ENCODE measurements at places on chromosomes 1 and 21.
A peak's percentile ranks its signal among the peaks of the same experiment; 100 is the strongest.

DNA sequence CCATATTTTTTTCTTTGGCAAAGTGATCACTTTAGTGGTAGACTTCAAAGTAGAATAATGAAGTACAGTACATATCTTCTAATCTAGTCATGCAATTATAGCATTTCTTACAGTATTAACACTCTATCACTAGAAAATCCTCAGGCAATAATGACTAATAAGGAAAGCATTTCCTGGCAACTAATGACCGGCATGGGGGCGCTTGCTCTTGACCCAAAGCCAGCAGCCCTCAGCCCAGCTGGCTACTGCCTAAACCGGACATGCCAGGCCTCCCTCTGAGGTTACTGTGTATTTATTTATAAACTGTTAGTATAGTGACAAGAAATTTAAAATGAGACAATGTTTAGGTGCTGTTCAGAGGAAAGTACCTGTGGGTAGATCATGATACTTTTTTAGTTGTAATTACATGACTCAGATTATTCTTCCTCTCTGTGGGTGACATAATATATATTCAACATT lies 633.8 kb downstream of the PTPRC start:
- peak; percentile 95 for DNase-seq

GRCh38 chr1:22451702-22452480 lies at the start of gene ZBTB40:
Gene ZBTB40 (plus strand): TSS chr1:22451851. CDS start chr1:22489949, 38,098 bp downstream.
- DNase-seq, result peak; percentile 98

- DNase-seq, result peak; percentile 30
Observed at GRCh38 chr1:42679364-42679983, 2.7 kb upstream of the YBX1 start.

DNA sequence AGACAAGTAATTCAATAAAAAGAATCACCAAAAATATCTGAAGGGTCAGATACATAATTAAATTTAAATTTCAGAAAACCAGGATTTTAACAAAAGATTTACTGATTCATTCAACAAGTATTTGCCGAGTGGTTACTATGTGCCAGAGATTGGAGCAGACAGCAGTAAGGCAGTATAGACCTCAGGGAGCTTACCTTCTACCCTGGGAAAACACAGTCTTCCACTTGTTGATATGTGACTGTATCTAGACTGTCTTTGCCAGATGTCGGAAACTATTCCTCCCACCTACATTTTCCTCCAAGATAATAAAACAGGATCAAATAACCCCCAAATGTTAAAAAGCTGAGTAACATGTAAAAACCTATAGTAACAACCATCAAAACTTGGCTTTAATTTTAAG lies 6.2 kb downstream of the HNRNPR start:
- no peak for DNase-seq

DNA sequence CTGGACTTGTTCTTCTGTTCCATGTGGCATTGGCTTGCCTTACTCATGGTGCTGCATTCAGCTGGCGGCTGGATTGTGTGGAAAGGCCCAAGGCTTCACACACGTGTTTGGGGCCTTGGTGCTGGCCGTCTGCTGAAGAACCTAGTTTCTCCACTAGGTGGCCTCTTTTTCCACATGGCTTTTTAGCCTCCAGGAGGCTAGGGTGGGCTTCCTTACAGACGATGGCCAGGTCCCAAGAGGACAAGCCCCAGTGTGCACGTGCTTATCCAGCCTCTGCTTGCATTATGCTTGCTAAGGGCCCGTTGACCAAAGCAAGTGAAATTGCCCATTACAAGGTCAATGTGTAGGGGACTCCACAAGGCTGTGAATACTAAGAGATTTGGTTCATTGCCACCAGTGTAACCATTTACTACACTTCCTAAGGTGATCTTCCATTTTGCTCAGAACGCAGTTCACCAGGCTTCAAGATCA lies 47.5 kb upstream of the FOXO6 start:
- DNase-seq, result no peak

- no peak for DNase-seq
Observed at GRCh38 chr1:20465187-20465586, 20.8 kb downstream of the CAMK2N1 start.

GRCh38 chr1:51690285-51690961 lies 73.5 kb downstream of the OSBPL9 start:
- DNase-seq, result peak; percentile 68

DNA sequence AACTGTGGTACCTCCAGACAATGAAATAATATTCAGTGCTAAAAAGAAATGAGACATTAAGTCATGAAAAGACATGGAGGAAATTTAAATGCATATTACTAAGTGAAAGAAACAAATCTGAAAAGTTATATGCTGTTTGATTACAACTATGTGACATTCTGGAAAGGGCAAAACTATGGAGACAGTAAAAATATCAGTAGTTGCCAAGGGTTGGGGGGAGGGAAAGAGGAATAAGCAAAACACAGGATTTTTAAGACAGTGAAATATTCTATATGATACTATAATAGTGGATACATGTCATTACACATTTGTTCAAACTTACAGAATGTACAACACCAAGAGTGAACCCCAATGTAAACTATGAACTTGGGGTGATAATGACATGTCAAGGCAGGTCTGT lies 38.2 kb upstream of the PKN2 start:
- no peak for DNase-seq

DNA sequence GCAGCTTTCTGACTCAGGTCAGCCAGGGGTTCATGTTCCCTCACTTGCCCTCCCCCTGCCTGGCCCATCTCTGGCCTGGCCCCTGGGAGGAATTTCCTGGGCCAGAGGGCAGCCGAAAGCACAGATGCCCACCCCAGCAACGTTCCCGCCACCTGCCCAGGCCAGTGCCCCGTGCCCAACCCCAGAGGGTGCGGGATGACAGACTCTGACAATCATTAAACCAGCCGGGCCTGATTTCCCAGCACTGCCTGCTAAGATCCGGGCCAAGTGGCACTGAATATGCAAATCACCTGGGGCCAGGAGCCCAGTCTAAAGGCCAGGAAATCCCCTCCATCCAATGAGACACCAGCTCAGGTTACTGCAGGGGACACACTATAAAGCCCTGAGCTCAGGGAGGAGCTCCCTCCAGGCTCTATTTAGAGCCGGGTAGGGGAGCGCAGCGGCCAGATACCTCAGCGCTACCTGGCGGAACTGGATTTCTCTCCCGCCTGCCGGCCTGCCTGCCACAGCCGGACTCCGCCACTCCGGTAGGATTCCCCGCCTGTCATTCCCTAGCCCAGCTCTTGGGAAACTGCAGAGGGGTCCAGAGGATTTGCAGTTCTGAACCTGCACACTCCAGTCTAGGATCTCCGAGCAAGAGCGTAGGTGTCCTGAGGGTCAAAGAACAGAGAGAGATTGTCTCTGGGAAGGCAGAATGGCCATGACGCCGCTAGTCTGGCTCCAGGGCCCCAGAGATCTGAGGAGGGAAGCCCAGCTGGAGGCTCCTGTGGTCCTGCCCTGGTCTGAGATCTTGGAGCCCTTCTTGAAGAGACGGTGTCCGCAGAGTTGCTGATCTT lies at the start of gene ELF3:
Gene ELF3, plus strand, starts transcription at position 408 of the 836 bp plus-strand sequence. CDS start 550 bp downstream, outside the sequence.
- DNase-seq, result no peak

- no peak for DNase-seq
Observed at GRCh38 chr1:13826591-13826990, 126.6 kb downstream of the PRDM2 start.

- DNase-seq, result no peak
Observed at GRCh38 chr1:60547821-60548220, 474.3 kb upstream of the C1orf87 start.

DNA sequence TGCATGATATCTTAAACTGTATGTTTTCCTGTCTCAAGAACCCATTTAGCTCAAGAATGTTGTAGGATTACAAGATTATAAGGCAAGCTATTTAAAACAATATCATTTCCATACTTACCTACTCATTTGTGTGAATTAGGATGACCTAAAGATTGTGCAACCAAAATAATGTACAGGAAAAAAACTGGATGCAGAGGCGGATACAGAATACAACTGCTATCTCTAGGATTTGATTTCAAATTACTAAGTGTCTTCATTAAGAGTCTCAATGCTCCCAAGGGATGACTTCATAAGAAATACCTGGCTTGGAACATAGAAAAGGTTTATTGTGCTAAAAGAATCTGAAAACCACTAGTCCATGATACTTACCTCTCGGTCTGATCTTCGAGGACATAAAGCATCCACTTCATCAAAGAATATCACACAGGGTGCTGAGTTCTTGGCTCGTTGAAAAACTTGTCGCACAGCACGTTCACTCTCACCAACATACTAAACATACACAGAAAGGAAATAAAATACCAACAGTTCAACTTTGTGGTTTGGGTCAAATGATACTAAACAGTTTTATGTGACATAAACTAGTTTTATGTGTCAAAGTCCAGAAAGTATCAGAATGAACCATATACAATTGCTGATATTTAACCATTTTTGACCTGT lies 54.9 kb downstream of the NVL start:
- DNase-seq, result no peak

DNA sequence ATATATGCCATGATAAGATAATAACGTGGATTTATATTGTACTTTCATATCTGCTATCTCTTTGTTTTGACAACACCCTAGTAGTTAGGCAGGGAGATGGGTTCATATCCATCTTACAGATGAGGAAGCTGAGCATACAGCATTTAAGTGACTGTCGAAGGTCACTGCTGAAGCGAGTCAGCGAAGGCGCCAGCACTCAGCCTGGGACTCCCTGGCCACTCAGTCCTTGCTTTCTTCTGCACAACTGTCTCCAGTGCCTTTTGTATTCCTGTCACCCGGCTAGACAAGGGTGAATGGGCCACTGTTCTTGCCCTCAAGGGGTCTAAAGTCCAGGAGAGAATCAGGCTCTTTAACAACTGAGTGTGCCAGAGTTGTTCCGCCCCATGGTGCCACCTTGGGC lies 3.1 kb downstream of the ARHGEF10L start:
- no peak for DNase-seq

Measured in fibroblast of skin of abdomen (primary cell).